SK-N-SH treated with all-trans-retinoic acid at 6 μM for 48 hours (cell line): ENCODE measurements at places on chromosomes 7 and 10.

DNA sequence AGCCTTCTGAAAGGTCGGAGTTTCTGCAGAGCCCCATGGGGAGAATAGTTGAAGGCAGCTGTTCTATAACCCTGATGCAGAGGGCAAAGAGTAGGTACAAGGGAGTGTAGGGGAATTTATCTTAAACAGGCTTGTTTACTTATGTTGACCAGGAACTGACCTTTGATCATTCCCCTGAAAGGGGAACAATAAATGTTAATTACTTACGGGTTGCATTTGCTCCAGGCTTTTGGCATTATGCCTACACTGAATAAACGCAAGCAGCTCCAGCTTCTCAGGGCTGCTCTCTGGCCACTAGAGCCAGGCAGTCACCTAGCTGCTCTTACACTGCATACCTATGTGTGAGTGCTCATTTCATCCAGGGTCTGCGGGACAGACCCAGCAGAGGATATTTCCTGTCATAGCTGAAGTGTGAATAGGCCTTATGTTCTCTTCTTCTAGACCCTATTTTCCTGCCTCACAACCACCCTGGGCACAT, 26.9 kb upstream of the ABCA13 start:
- no peak for ATAC-seq

GRCh38 chr7:132751244-132751647, 175.0 kb upstream of the PLXNA4 start:
- ATAC-seq: no peak

GRCh38 chr7:112503361-112503972, 22.7 kb downstream of the LSMEM1 start:
- ATAC-seq: no peak

DNA sequence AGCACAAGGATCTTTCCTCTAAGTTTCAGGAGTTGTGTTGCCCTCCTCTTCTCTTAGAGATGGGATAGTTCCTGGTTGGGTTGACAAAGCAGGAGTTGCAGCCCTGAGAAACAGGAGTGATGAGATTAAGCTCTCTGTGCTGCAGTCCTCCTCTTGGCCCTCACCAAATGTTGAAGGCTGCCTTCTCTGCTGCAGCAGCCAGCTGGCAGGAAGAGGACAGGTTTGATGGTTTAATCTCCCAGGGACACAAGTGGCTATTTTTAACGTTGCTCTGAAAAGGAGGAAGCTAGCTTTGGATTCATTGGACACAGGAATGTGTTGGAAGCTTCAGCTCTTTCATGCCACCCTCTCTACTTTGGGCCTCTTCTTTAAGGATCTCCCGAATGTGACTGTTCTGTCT, 9.4 kb downstream of the STRIP2 start:
- no peak; the same call in 2 of the 3 replicates for ATAC-seq

GRCh38 chr7:7739204-7740036, 21.0 kb upstream of the RPA3 start:
- no peak for ATAC-seq

DNA sequence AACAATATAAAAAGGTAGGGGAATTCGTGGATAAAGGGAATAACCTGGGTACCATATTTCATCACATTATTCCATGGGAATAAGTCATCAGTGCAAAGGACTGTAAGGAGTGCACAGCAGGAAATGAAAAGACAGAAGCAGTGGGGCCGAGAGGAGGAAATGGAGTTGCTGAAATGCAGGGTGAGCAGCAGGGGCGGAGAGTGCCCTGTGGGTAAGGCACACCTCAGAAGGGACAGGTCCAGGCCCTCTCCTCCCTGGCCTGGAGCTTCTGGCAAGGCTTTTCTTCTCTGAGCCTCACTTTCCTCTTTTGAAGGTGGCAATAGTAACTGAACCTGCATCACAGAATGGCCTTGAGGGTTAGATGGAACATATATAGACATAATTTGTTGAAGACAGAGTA, 26.2 kb downstream of the IKZF1 start:
- ATAC-seq: no peak

- ATAC-seq: no peak
Observed at GRCh38 chr7:147564786-147565476, 1025.6 kb upstream of the C7orf33 start.
